ENCODE measurements at places on chromosomes 1 and 21. TPM values are rescaled to one million over a fixed set of nuclear protein-coding genes. Genes with fewer than 3 reads are reported as not detected.

OR10Z1 gene
- total RNA-seq = not detected

DNA sequence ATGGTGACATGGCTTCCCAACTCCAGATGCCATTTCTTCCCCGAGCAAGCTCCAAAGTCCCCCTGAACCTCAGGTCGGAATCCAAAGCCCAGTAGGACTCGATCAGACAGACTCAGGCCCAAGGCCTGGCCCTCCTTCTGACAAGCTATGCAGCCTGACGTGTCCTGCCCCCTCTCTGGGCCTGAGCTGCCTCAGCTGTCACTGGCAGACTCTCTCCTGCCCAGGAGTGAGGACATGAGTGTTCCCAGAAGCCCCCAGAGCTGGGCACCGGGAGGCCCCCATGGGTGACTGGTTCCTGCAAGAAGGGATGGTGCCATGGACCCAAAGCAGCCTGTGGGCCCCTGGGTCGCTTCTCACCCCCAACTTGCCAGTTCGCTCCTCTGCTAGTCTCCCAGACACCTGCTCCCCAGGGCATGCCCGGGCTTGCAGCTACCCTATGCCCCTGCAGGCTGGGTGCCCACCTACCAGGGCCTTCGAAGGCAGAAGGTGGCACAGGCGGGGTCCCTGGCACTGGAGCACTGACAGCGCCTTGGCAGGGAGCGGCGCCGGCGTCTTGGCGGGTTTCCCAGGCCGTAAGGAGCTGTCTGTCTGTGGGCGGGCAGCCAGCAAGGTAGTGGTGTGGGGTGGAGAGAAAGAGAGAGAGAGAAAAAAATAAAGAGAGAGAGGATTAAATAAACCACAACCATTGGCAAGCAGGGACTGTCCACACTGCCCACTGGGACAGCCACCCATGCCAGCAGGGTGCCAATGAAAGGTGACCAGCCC is 2.3 kb downstream of the EDN2 start:
- DNase-seq = no peak

- no peak for DNase-seq
Observed at GRCh38 chr21:38995731-38996130, 187.5 kb downstream of the PSMG1 start.

FCRL2 gene
- total RNA-seq = not detected

DNA sequence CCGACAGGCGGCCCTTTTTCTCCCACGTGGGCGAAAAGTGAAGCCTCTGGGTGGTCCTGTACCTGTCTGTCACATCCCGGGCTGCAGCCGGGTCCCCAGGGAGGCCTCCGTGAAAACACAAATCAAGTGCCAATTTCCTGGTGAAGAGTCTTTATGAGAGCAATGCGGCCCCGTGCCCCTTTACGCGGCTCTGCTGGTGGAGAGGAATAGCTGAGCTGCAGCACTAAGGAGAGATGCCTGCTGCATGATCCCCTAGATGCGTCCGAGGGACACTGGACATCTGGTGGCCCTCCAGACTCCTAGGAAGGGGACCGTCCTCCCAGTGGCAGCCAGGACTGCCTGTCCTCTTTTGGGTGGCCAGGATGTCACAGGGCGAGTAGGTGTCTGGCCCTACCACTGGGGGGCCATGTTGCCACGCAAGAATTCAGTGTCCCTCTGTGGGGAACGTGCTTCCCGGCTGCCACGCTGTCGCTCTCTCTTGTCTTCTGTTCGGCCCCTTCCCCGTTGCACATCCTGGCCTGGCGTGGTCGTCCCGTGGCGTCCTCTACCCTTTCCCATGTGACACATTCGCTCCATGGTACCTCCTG is 38.7 kb downstream of the COL18A1 start:
- no peak for DNase-seq

DNA sequence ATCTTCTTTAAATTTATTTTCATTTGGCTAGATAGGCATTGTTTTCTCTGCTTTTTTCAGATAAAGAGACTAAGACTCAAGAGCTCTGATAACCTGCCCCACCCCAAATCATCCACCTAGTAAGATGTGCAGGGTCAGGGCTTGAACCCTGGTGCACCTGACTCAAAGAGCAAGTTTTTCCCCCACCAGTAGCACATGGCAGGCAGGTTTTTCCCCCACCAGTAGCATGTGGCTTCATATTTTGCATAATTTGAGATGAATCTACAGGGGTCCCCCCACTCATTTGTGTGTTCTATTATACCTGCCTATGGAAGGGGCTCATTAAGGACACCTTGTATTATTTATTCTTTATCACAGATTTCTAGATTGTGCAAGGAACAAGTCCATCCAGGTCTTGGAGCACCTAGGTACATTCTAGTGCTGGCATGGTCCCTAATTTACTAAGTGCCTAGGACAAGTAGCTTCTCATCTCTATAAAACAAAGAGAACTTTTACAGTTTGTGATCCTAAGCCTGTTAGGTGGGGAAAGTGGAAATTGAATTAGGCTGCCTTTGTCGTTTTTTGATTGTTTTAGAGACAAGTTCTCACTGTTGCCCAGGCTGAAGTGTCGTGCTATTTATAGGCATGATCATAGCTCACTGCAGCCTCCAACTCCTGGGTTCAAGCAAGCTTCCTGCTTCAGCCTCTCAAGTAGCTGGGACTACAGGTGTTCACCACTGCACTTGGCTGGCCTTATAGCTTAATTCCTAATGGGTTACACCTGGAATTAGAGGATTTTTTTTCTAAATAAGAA is 13.2 kb upstream of the CTSE start:
- no peak for DNase-seq

PRKAB2 gene
- 11.3 TPM for total RNA-seq

FCAMR gene
- not detected for total RNA-seq

LRRC71 gene
- total RNA-seq = not detected

- no peak for DNase-seq
Observed at GRCh38 chr1:237111807-237112206, 69.8 kb downstream of the RYR2 start.

ARHGEF16 gene
- not detected for total RNA-seq

C4BPB gene
- total RNA-seq = 2.6 TPM

SLFNL1 gene
- 0.53 TPM for total RNA-seq

ETV3L gene
- total RNA-seq = not detected
